ENCODE measurements at places on chromosomes 11 and 22. TPM values are rescaled to one million over a fixed set of nuclear protein-coding genes. Genes with fewer than 3 reads are reported as not detected.

Gene NAALAD2
- not detected for total RNA-seq

GRCh38 chr11:92528001-92528400 lies 303.4 kb downstream of the FAT3 start:
- peak; percentile 32 for DNase-seq

DNA sequence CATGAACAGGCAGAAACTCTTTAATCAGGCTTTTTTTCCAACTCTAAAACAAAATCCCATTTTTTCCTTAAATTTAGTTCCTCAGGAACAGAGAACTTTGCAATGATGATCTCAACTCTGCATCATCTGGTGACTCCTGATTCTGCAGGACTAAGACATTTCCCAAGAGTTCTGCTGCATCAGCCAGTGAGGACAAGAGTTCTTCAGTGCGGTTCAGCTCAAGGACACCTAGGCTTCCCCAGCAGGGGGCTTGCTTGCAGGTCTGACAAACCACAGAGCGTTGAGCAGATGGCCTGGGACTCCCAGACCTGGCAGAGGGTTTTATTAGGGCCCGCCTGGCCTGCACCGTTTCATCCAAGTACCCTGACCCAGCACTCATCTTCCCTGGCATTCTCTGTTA lies 6.4 kb downstream of the CDCA5 start:
- peak; percentile 11 for DNase-seq

GRCh38 chr11:9121469-9121796 lies 30.0 kb upstream of the SCUBE2 start:
- DNase-seq: no peak

DNA sequence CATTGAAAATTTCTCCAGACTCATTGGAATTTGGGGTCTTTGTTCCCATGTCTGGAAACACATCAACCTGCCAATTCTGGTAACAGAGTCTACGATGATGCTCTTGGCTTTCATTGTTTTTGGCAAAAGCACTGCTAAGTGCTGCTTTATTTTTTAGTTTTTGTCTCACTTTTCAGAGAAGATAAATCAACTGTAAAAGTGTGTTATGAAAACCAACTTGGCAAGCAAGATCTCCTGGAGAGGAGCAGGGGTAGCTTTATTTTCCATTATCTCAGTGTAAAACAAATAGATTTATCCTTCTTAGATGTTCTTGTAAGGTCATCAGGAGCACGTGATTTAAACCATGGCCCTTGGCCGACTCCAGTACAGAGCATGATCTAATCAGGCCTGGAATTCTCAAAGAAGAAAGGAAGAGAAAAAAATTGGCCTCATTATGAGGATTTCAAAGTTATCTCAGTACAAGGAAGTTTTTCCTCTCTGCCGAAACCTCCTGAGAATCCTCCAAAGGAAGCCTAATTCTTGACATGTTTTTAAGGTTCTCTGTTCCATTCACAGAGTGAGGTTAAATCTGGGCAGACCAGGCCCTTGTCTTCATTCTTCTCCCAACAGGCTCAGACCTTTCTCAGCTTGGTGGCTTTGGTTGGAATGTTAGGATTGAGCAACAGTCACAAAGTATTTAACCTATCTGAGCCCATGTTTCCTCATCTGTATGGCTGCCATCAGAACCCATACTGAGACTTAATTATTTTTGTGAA lies 16.4 kb upstream of the PAMR1 start:
- peak; percentile 57 for DNase-seq
